ENCODE measurements at places on chromosomes 3 and 15.

DNA sequence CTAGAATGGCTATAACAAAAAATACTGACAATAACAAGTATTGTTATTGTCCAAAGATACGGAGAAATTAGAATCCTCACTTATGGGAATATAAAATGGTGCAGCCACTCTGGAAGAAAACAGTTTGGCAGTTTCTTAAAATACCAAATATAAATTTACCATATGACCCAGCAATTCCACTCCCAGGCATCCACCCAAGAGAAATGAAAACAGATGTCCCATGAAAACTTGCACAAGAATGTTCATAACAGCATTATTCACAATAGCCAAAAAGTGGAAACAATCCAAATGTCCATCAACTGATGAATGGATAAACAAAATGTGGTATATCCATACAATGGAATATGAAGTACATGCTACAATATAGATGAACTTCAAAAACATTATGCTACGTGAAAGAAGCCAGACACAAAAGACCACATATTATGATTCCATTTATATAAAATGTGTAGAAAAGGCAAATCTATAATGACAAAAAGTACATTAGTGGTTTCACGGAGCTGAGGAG is 9.4 kb downstream of the AAGAB start:
- no peak for DNase-seq

- no peak for DNase-seq
These were observed 135.3 kb downstream of the SV2B start for GRCh38 chr15:91235376-91235775.

- no peak for DNase-seq
These were observed 76.2 kb upstream of the PLCL2 start for GRCh38 chr3:16808393-16809107.

- peak; percentile 90 for DNase-seq
These were observed at the start of gene CAMK2N2 for GRCh38 chr3:184261270-184261853. CAMK2N2 (minus strand) TSS chr3:184261553; CDS start chr3:184261285, 268 bp downstream.

DNA sequence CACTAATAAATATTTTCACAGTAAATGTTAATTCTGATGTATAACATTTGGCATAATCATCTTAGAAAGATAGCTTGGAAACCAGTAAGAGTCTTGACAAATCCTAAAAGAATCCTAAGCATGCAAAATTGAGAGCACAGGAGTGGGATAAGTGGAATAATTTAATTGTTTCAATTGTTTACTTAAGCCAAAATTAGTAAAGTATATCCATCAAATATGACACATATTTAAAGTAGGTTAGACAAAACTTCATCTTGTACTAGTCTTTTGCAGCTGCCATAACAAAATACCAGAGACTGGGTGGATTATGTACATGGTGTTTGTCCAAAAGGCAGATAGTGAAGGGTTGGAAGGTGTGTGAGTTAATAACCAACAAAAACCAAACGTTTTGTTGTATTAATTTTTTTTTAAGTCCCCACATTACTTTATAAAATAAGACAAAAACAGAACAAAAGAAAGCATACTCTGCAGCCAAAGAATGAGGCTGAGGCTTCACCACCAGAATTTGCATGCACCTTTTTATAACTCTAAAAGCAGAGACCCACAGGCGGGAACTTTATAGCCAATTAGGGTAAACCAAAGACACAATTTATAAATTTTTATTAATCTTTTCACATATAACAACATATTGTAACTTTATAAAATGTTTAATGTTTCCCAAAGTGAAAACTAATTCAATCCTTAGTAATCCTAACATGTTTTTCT is 41.9 kb upstream of the CD200R1L start:
- DNase-seq: no peak

DNA sequence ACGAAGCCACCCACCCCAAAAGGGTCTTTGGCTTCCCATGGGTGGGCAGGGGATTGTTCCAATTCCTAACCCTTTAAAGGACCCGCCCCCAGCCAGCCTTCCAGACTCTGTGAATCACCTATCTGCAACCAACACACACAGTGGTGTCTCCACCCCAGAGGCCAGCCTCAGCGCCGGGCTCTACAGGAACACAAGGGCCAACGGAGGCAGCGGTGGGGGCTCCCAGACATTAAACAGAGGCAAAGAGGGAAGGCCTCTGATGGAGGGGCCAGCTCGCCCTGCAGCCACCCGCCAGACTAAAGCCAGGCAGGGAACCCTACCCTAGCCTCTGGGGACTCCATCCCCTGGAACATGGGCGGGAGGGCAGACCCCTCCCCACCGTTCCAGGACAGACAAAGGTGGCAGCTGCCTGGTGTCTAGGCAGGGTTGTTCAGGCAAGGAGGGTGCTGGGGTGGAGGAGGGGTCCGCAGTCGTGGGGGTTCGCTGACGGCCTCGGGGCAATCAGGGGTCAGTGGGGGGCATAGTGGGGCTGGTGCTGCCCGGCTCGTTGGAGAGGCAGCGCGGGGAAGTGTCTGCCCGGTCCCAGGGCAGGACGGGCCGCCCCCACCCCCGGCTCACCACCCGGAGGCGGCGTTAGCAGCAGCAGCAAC is 448 bp downstream of the SHISA5 start:
- no peak for DNase-seq

DNA sequence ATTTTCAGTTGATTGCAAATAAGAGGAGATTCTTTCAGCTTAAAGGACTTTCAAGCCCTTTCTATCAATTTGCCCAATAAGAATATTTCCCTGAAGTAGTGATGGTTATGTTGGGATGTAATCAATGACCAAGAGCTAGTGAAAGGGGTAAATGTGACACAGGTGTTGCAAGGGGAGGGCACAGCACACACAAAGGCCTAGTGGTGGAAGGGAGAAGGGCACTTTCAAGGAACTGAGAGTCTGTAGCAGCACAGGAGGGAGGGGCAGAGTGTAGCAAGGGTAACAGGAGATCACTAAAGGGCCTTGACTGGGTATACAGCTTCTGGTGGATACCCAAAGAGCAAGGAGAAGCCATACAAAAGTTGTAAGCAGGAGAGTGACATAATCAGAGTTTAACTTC is 217.8 kb upstream of the ARHGEF26 start:
- no peak for DNase-seq

DNA sequence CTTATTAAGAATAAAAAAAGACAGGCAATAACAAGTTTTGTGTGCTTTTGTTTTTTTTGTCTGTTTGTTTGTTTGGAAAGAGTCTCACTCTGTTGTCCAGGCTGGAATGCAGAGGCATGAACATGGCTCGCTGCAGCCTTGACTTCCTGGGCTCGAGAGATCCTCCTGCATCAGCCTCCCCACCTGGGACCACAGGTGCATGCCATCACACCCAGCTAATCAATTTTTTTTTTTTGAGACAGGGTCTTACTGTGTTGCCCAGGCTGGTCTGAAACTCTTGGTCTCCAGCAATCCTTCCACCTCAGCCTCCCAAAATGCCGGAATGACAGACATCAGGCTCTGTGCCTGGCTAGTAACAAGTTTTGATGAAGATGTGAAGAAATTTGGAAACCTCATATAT is 73.1 kb upstream of the GCNT3 start:
- DNase-seq: no peak

DNA sequence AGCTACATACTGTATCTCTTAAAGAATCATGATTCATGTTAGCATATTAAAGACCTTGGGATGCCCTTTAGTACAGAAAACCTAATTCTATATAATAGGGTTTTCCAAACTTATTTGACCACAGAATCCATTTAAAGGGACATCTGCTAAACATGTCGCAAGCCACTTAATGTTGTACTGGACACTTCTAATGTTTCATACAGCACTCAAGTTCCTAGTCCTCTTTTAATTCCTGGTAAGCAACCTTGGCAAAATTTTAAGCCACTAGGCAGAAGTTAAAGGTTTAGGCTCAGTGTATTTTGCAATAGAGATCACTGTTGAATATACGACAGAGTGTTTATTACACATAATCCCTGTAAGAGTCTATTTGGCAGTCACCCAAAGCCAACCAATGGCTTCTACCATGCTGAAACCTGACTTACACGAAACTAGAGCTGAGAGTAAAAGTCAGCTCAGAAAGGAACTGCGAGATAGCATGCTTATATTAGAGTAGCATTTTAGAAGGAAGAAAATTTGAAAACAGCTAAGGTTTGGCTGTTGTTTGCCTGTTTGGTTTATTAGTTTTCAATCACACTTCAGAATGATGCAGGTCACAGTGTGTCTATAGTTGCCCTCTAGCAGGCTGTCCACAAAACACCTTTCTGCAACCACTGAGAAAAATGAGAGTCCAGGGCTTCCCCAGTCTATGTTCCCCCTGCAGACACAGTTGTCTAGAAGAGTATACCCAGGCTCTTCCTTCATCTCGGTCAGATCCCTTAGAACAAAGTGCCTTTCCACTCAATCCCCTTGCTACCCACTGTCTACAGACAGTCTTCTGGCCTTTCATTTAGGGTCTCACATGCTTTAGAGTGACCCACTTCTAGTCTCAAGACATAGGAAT is 104.4 kb downstream of the FMN1 start:
- no peak for DNase-seq

DNA sequence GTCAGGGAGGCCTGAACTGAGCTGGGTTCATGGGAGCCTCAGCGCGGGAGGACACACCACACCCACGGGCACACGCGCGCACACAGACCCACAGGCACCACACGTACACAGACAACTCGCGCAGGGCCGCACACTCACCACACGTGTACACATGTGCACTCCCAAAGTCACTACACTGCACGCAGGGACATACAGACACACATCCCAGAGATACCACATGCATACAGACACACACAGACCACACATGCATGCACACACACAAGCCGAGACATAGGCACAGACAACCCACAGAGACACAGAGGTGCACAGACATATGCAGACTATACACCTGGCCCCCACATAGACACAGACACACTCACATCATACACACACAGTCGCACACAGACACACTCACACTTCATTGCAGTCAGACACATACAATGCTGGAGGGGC is 1.1 kb upstream of the MGLL start:
- DNase-seq: no peak

GRCh38 chr15:80420658-80421057 is 16.5 kb downstream of the ARNT2 start:
- no peak for DNase-seq
